ENCODE measurements at places on chromosomes 2 and 18. TPM values are rescaled to one million over a fixed set of nuclear protein-coding genes. Genes with fewer than 3 reads are reported as not detected.

DNA sequence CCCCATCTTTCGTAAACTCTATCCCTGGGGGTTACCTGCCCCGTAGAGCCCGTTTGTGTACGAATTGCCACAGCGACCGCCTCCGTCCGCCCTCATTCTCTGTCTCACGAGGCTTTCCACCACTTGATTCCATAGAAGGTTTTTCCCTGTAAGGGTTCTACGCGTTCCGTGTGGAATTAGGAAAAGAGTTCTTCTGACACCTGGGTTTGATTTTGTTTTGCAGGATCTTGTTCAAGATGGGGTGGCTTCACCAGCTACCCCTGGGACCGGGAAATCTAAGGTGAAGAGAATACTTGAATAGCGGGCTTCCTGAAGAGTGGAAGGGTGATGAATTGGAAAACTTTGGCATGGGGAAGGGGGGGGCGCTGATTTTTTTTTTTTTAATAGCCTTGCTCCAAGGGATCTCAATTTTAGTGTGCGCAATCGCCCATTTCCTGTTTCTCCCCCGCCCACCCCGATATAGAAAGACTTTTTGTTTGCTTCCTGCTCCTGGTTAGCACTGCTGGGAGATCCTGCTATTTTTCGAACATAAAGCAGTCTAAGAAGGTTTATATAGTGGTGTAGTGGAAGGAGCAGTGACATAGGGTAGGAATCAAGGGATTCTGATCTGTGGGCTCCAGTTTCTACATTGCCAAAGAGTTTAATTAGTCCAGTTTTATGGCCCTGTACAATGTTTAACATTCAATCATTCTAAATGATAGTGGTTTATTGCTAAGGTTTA is 564 bp downstream of the GCC2 start:
- H3K27me3 ChIP-seq = no peaks in the 10 kb centered on the region
- H3K27ac ChIP-seq = peak overlapping the region; percentile 92
- peak; percentile 18 for DNase-seq

DNA sequence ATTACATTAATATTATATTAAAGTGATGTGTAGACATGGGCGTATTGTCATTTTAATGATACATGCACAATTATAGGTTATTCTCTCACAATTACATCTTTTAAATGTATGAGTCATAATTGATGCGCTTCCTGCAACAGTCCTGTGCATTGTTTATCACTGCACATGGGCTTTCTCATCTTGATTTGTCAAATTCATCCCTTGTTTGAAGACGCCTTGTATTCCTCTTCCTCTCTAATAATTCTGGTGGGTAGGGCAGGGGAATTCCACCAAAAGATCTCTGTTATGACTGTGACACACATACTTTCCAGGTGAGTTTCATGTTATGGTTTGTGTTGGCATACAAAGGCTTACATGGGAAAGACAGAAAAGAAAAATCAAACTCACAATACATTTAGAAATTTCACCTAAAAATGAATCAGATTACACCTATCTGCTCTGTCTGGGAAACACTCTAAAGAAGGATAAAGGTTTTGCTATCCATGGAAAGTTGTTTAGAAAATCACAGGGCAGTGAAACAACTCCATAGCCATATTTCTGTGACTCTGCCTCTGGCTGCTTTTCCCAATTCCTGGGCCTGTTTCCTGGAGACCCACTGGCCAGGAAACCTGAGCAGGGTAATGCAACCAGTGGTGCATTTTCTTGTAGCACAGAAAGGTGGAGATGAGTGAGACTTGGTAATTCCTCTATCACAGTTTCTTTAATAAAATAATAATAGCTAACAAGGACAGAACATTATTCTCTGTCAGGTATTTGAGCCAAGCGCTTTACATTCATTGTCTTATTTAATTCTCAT is 13.2 kb downstream of the SLC9A2 start:
- peaks cover 7% of the 10 kb centered on the region for H3K27me3 ChIP-seq
- no peak overlapping the region for H3K27ac ChIP-seq

DNA sequence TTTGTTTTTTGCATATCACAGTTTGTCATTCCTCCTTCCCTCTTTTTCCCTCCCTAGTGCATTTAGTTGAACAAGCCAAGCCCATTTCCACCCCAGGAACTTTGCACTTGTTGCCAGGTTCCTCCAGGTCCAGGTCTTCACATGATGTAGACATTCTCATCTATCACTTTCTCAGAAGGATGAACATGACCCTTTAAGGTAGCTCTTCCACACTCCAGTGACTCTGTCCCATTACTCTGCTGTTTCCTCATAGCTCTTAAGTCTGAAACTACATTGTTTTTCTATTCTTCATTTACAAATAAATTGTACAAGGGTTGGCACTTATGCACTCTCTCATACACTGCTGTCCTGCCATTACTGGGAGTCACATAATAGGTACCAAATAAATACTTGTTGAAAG is 6.1 kb downstream of the KYNU start:
- H3K27ac ChIP-seq = no peak overlapping the region
- DNase-seq = no peak
- H3K36me3 ChIP-seq = no peaks in the 10 kb centered on the region
- no peak overlapping the region for H3K4me3 ChIP-seq
- no peaks in the 10 kb centered on the region for H3K4me1 ChIP-seq
- H3K27me3 ChIP-seq = no peaks in the 10 kb centered on the region

DNA sequence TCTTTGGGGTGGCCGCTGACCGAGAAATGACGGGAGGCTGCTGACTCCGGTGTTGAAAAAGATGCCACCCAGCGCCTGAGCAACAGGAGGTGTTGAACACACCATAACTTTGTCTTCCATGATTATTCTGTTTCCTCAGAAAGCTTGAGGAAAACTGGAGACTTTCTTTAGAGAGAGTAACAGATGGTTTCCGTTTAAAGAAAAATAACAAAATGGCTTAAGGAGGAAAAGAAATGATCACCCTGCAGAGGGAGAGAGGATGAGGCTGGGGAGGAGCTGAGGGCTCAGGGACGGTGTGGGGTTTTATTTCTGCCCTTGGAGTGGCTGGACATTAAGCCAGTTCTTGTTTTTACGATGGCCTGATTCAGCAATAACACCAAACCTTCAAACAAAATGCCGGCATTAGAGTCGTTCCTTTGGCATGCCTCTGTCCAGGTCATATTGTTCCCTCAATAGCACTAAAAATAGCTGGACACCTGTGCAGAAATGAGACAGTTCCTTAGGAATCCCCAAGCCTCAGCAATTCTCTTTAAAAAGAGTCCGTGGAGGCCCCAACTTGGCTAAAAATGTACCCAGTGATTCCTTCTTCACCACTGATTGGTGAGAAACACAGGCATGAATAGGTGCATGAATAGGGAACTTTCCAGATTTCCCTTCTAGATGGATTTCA is 182.4 kb downstream of the ALPK2 start:
- H3K27ac ChIP-seq = no peak overlapping the region
- H3K4me3 ChIP-seq = no peak overlapping the region

DNA sequence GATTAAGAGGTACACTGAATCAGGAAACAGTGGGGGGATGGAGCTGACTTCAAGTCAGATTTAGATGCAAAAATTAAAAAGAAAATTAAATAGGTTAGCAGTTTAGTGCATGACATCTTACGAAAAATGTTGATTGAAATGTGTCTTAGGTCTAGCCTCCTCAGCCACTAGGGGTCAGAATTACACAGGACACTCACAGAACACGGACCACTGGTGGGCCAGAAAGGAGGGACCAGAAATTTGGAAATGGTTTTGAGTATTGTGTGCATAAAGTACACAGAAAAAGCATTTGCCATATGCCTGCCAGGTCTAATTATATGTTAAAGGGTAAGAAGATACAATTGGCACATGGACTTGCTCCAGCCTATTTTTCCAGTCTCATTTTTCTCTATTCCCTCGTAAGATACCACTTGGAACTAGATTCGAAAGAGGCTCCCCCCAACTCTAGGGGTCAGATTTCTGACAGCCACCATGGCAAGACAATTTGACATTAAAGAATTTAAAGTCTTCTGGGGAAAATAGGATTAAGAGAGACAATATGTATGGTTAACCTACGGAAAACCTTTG is 550.2 kb upstream of the SETBP1 start:
- DNase-seq = no peak
- no peak overlapping the region for H3K27ac ChIP-seq
- no peak overlapping the region for H3K4me3 ChIP-seq

- no peak for DNase-seq
- H3K27me3 ChIP-seq = no peaks in the 10 kb centered on the region
- peaks cover 16% of the 10 kb centered on the region for H3K36me3 ChIP-seq
- no peak overlapping the region for H3K4me3 ChIP-seq
Measured at GRCh38 chr2:135925571-135925970, 49.3 kb upstream of the MCM6 start.

DNA sequence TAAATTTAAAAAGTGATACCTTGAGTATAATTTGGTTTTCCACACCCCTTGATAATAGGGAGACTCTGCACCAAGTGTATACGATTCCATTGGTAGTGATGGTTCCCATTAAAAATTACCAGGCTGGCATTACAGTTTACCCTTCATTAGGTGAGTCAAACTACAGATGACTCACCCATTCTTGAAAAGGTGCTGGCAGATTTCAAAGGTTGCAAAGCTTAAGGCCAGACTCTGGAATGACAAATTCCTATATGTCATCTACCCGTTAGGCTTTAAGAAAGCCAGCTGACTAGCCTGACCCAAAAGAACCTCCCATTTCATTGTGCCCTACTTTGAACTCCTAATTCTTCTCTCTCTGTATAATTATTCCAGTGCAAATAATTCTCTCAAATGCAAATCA is 124.4 kb downstream of the LRRTM4 start:
- H3K4me3 ChIP-seq = no peak overlapping the region
- no peak overlapping the region for H3K27ac ChIP-seq
- no peaks in the 10 kb centered on the region for H3K4me1 ChIP-seq
- H3K27me3 ChIP-seq = no peaks in the 10 kb centered on the region

The ANTXR1 gene
- 0.91 TPM for total RNA-seq

The FNDC4 gene
- not detected for total RNA-seq

The PGAP1 gene
- 19.2 TPM for total RNA-seq

All from activated naive CD8-positive, alpha-beta T cell treated with anti-CD3 and anti-CD28 coated beads for 36 hours (primary cell).